ENCODE measurements at places on chromosomes 4 and X.

GRCh38 chr4:1418494-1419285 is 12.4 kb upstream of the NKX1-1 start:
- no peak for DNase-seq

DNA sequence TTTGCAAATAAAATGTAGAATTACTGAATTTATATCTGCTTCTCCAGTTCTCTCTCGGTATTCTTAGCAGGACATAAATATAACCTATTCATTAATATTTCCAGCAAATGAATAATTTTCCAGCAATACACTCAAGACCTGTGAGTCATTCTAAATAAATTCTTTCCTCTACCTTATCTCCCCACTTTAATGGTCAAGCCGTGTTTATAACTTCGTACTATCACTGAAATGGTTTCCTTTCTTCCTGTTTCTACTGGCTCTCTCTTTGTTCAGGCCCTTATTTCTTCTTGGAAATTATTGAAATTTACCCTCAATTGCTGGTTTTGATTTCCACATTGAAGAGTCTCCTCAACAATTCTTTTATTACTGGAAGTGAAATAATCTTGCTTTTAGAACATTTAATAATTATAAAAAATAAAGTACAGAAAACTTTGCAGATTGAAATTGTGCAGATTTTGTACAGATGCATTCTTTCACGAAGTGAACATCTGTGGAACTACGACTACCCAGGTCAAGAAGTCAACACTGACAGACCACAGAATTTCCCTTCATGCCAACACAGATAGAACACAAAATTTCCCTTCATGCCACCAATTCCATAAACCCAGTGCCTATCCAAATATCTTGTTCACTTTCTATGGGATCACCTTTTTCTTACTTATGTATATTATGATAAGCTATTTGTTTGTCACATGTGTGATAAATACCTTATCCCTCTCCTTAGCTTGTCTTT is 205.7 kb downstream of the FAT4 start:
- no peak for DNase-seq

DNA sequence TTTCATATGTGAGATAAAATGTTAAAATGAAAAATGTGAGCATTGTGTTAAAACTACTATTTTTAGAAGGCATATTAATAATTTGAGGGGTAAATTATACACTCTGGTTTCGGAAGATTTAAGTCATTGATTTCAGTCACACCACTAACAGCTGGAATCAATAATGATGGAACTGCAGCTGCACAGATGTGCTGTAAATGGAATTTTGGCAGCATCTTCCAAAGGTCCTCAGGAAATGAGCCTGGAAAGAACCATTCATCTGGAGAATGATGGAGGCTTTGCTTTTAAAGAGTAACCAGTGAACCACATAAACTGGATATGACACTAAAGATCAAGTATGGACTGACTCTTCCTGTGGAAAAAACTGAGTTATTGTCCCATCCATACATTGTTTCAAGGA is 759.0 kb upstream of the EPHA5 start:
- no peak for DNase-seq

- DNase-seq, result no peak
These were observed 497 bp downstream of the HPGD start for GRCh38 chr4:174521800-174522182.

DNA sequence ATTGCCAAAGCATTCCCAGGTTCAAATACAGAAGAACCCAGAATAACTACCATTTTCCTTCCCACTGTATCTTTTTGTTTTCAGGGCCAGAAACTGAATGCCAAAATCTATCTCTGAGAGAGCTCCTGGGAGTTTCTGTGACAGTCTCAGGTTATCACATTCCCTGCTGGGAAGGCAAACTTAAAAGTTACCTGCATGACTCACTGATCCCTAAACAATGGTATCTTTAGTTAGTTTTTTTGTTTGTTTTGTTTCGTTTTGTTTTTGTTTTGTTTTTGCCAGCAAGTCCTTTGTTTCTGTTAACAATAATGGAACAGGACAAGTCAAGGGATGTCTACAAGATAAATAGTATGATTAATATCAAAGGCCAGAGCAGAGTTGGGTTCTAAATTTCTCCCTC is 34.3 kb downstream of the PAPSS1 start:
- no peak for DNase-seq

DNA sequence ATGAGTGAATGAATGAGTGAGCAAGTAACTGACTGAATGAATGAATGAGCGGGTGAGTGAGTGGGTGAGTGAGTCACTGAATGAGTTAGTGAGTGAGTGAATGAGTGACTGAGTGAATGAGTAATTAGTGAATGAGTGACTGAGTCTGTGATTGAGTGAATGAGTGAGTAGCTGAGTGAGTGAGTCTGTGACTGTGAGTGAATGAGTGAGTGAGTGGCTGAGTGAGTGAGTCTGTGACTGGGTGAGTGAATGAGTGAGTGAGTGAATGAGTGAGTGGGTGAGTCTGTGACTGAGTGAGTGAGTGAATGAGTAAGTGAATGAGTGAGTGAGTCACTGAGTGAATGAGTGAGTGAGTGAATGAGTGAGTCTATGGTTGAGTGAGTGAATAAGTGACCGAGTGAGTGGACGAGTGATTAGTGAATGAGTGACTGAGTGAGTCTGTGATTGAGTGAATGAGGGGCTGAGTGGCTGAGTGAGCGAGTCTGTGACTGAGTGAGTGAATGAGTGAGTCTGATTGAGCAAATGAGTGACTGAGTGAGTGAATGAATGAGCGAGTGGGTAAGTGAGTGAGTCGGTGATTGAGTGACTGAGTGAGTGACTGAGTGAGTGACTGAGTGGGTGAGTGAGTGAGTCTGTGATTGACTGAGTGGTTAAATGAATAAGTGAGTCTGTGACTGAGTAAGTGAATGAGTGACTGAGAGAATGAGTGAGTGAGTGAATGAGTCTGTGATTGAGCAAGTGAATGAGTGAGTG is 223.0 kb upstream of the PSAPL1 start:
- DNase-seq, result no peak

- no peak for DNase-seq
These were observed 11.3 kb upstream of the SLC9A7 start for GRCh38 chrX:46770000-46770816.

GRCh38 chr4:135838889-135839288 is 1637.3 kb upstream of the PABPC4L start:
- no peak for DNase-seq

- DNase-seq, result no peak
These were observed 4.4 kb downstream of the SOD3 start for GRCh38 chr4:24799544-24800324.

GRCh38 chr4:108693211-108693610 is 42.8 kb downstream of the OSTC start:
- no peak for DNase-seq

GRCh38 chrX:124209792-124210576 is 122.5 kb upstream of the TEX13D start:
- no peak for DNase-seq

GRCh38 chrX:69145714-69146113 is 19.5 kb downstream of the PJA1 start:
- no peak for DNase-seq

GRCh38 chrX:828411-828959 is 197.9 kb downstream of the SHOX start:
- DNase-seq, result no peak

DNA sequence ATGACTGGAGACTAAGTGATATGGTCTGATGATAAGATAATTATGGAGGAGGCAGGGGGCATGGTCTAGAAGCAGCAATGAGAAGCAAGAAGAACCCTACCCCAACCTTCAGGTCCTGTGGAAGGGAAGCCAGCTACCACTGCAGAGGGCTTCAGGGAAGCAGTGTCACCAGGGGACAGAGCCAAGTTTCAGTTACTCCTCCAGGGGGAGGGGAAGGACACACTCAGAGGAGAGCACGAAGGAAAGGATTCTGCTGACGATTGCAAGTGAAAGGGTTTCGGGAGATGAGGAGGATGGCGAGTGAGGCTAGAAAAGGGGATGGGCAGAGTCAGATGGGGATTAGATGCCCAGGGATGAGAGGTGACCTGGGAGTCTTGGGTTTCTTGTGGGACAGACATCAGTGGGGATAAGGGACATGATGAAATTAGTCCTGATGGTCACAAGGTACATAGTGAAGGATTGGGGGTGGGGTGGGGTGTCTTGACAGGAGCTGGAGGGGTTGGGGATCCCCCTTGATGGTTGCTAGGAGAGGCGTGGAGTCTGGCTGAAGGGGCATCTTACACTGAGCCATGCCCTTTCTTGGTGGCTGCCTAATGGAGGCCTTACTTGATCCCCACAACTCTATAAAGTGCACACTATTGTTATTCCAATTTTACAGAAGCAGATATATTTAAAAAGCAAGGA is 45.4 kb downstream of the TIGD4 start:
- no peak for DNase-seq

GRCh38 chr4:158667651-158668198 is 4.0 kb downstream of the C4orf46 start:
- DNase-seq, result peak; percentile 7

DNA sequence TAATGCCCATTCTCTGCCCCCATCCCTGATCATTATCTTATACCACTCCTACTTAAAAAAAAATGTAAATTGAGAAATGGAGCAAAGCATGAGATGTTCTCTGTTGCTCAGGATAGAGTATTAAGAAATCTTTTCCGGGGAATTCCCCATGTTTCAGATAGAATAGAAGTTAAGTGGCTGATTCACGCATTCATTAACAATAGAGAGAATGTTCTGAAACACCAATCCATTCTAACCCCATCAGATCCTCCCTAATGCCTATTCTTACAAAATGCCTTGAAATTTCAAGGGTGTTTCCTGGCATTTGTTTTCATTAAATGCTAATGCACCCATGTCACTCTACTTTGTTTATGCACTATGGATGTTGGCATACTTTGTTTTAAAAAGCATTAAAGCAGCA is 101.1 kb downstream of the AREG start:
- DNase-seq, result no peak

- DNase-seq, result no peak
These were observed 165.3 kb upstream of the LEF1 start for GRCh38 chr4:108334031-108334430.

DNA sequence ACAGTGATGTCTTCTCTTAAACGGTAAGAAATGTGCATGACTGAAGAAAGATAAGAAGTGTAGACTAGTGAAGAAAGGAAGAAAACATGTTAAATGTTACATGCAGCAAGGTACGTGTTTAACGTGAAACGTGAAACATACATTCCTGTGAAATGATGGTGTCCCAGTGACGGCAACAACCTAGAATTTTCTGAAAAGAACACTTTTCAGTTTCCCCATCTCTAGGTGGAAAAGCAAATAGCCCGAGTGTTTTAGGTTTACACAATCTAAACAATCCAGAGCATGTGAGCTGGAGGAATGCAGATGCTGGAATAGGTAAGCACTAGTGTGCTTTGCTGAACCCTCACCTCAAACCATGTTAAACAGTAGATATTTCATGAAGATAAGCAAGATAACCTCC is 60.7 kb downstream of the CLNK start:
- DNase-seq, result no peak

DNA sequence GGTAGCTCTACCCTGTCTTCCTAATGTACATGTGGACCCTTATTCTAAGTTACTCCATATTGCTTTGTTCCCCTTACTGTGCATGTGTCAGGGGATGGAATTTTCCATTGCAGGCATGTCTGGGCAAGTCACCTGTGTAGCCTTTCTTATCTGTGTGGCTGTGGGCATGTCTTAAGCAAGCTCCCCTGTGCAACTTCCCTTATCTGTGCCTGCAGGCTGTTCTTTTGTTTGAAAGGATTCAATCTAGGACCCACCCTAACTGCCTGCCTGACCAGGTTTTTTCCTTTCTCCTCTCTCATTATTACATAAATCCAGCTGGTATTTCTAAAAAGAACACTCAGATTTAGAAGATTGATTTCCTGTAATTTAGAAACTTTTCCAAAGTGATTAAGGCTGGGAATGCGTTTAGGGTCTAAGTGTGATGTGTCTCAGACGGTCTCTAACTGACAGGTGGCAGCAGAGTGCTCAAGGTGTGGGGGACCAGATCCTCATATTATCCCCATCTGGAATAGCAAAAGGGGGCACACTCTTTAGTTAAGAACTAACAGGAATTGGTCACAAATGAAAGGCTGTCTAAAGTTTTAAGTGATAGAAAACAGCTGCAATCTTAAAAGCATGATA is 198.9 kb upstream of the PPP1R2C start:
- DNase-seq, result no peak

GRCh38 chrX:153921511-153922446 is 4.3 kb downstream of the ARHGAP4 start:
- DNase-seq, result no peak

DNA sequence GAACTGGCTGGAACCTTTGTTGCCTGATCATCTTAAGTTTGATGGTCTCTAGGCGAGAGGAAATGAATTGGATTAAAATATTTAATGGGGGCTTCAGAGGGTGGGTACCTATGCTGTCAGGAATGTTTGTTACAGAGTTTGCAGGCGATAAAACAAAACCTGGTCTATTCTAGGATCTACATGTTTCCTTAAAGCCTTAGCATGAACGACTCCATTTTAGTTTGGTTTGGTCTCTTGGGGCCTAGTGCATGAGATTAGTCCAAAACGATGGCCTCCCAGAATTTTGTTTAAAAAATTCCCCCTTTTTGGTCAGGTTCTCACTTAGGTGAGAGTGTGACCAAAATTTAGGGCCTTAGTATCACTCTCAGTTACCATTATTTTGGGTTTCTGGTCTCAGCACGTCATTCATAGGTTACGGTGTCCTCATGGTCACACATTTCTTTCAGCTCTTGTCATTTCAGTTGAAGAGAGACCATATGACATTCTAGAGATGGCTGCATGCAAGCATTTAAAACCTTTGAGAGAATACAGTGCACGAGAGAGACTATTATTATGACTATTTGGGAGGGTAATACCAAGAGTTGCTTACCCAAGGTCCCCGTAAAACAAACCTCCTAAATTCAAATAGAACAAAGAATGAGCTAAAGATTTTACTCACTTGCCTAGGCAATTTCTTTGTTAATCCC is 13.8 kb downstream of the MOB1B start:
- no peak for DNase-seq

DNA sequence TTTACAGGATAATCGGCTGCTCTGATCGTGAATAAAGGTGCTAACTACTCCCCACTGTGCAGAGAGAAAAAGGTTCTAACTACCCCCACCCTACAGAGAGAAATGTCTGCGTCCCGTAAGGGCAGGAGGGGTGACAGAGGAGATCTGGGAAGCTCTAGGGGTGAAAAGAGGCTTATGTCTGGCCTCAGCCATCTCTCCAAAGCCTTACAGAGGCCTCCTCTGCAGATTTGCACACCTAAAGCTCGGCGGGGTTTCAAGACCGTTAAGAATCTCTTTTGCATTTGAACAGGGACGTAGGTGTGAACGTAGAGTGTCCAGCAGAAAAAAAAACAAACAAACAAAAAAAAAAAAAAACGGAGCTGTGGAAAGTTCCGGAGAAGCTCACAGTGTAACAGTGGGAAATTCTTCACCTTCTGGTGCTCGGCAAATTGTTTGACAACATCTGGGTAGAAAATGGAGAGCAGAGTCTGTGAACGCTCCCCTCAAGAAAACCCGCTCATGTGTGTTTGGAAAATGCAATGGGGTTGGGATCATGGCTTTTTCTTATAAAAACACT is 161.0 kb downstream of the SHOX start:
- no peak for DNase-seq

- DNase-seq, result no peak
These were observed at the start of gene CXCL10 for GRCh38 chr4:76023389-76023788. TSS of gene CXCL10 (minus strand) at chr4:76023497. CDS start at chr4:76023431, 66 bp downstream.

GRCh38 chrX:13755254-13755653 is 20.7 kb downstream of the OFD1 start:
- DNase-seq, result no peak

Measured in cerebellar cortex (tissue), 1 donor.